Stimulated activated CD4-positive, alpha-beta T cell treated with anti-CD3 and anti-CD28 coated beads, TNF-alpha, amount 100 ng/mL, for 4 hours (primary cell): ENCODE measurements at places on chromosomes 11 and 22.

- no peak for DNase-seq
These were observed 268.7 kb upstream of the CCDC90B start for GRCh38 chr11:83554876-83555275.

- DNase-seq = no peak
These were observed 4.9 kb upstream of the TCN2 start for GRCh38 chr22:30602049-30602448.

DNA sequence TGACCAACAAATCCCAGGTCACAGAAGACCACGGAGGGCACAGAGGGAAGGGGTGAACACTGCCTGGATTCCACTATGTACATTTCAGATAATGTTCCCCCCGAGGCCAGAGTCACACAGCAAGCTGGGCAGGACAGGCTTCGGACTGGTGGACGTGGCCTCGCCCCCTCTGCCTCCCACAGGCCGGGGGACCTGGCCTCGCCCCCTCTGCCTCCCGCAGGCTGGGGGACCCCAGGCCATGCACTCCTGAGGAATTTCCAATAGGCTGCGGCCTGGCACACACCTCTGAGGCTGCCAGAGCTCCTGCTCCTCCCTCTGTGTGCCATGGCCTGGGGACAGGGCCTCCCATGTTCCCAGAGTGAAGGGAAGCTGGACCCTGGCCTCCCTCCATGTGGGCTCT is 1352.8 kb downstream of the BRD1 start:
- no peak for DNase-seq

GRCh38 chr22:45286854-45287551 is 2.3 kb downstream of the UPK3A start:
- no peak for DNase-seq

GRCh38 chr11:6481924-6482275 is 599 bp downstream of the TIMM10B start:
- no peak for DNase-seq

DNA sequence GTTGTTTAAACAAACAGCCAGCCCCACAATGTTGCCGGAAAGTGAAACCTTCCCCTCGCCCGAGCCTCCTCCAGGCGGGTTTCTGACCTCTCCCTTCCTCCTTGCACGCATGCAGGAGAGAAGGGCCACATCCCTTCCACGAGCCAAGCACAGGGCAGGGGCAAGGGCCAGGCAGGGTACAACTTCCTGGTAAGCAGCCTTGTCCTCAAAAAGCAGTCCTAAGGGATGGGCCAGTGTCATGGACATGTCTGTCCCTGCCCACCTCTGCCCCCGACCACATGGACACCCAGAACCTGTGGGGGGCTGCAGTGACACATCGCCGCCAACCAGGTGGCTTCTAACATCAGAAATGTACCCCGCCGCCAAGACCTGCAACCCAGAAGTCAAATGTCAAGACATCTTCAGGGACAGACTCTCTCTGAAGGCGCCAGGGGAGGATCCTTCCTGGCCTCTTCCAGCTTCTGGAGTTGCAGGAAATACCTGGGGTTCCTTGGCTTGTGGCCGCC is 145.3 kb downstream of the CRYBB2 start:
- DNase-seq = no peak

- DNase-seq = no peak
These were observed 60.2 kb upstream of the SORL1 start for GRCh38 chr11:121391914-121392313.

DNA sequence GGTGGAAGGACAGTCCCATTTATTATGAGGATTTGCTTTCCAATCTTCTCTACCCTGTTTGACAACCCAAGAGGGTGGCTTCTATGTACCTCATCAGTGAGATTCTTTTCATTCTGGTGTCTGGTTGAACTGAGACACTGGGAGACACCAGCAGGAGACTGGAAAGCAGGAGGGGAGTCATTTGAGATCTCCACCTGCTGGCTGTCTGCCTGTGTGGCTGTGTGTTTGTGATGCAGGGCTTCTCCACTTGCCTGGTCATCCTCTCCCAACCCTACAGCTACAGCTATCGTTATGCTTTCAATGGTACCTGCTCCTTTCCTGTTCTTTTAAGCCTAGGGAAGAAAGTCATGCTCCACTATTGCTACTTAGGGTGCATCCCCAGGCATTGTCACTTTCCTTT is 48.6 kb downstream of the MRGPRX1 start:
- DNase-seq = no peak

DNA sequence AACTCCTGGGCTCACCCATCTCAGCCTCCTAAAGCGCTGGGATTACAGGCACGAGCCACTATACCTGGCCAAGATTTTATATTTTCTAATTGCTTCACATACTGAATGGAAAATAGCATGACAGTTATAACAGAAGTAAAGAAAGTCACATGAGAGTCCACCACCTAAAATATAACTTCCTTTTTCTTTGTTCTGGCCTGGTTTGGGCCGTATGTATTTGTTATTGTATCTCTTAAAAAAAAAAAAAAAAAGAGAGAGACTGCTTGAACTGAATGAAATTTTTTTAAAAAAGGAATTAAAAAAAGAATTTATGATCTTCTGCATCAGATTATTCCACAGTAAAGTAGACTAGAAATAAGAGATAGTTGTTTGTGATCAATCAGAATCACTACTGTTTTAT is 86.0 kb upstream of the GRIK4 start:
- no peak for DNase-seq

DNA sequence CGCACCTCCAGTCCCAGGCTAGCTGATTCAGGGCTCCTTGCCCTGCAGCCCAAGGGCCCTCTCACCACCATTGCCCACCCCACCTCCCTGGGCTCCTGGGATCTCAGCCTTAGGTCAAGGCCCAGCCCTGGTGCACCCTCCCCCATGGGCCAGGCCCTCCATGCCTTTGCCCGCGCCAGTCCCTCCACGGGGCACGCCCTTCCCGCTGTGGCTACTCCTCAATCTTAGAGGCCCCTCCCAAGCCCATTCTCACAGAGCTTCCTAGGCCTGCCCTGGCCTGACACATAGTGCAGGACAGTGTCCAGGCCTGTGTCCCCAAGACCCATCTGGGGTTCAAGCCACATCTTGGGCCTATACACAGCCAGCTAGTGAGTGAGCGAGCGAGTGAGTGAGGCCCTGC is 6.9 kb downstream of the GP1BB start:
- no peak for DNase-seq

DNA sequence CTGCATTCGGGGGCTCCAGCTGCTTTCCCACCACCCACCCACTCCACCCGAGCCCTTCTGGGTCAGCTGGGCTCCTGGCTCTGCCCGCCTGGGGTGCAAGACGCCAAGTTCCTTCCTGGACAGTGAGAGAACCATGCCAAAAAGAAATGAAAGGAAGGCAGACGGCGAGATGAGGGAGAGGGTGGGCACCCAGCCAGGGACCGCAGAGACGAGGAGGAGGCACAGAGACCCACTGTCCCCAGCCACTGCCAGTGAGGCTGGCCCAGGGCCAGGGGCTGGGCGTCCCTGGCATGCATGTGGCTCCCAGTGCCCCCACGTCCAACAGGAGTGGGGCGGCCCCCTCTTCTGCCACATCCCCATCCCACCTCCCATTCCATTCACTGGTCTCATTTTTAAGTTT is 10.8 kb upstream of the CD81 start:
- DNase-seq = no peak

- no peak for DNase-seq
These were observed 17.8 kb downstream of the BBOX1 start for GRCh38 chr11:27058456-27058855.

DNA sequence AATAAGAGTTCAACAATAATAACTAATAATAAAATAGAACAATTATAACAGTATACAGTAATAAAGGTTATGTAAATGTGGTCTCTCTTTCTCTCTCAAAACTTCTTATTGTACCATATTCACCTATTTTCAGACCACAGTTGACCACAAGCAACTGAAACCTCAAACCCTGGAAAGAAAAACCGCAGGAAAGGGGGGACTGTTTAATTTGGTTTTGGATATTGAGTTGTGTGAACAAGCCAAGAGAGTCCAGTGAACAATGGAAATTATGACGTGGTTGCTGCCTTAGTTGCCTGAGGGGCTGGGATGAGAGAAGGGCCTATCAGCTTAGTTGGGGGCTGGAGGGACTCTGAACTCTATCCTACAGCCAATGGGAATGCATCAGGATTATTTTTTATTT is 178.7 kb upstream of the POU2AF2 start:
- DNase-seq = no peak

DNA sequence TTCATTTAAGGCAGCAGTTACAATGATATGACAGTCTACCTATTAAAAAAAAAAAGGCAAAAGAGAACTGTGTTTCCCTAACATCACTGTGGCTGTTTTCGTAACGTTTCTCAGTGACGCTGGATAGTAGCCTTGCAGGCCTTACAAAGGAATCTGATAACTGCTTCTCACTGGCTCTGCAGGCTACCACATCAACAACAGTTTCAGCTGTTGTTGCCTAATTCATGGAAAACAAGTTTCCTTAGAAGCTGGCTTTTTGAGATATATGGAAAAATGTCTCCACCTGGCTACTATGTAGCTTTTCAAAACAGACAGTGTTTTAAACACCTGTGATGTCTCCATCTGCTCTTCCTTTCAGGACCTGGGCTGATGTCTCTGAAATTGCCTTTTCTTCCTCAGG is 3.8 kb downstream of the OR51V1 start:
- DNase-seq = no peak

DNA sequence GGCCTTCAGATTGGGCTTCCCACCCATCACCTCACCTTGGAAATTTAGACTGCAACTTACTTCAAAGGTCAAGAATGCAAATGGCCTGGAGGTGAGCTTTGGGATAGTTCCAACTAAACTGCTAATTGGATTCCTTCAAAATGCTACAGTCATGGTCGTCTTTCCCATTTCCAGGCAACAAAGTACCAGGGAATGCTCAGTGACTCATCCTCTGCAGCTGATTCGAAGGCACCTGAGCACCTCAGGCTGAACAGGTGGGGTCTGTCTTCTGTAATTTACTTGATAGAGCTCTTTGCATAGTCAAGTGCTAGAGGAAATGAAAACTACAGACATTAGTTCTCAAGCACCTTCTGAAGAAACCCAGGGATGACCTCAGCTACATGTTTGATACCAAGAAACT is 20.5 kb upstream of the FSHB start:
- no peak for DNase-seq
